ENCODE measurements at places on chromosomes 2 and 18.

GRCh38 chr2:234863043-234863934 is 88.5 kb upstream of the SH3BP4 start:
- DNase-seq = peak; percentile 55

DNA sequence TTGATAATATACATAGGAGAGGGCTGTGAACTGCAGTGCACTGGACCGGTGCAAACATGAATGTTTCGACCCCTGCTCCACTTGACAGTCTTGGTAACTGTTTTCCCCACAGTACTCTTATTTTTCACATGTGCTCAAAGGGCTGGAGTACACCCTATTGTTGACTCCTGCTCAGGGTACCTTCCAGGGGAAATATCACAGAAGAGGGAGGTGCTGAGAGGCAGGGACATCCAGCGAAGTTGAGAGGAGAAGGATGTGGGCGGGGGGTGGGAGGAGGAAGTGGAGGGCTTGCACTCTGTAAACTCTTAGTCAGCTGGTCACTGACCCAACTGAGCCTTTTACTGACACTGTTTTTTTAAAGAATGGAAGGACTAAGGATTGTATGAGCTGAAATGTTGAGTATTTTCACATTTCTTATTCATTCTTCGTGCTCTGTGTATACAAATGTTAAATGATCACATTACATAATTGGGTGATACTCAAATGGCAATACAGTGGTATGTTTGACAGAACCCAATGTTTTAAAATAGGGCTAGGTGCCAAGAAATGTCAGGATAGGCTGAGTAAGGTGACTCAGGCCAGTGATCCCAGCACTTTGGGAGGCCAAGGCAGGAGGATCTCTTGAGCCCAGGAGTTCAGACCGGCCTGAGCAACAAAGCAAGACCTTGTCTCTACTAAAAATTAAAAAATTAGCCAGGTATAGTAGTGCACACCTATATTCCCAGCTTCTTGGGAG is 10.0 kb downstream of the INPP4A start:
- peak; percentile 50 for DNase-seq

GRCh38 chr2:47054036-47054555 is 101.0 kb downstream of the STPG4 start:
- no peak for DNase-seq

- peak; percentile 71 for DNase-seq
These were observed 5.4 kb downstream of the IL1R1 start for GRCh38 chr2:102147935-102148334.

DNA sequence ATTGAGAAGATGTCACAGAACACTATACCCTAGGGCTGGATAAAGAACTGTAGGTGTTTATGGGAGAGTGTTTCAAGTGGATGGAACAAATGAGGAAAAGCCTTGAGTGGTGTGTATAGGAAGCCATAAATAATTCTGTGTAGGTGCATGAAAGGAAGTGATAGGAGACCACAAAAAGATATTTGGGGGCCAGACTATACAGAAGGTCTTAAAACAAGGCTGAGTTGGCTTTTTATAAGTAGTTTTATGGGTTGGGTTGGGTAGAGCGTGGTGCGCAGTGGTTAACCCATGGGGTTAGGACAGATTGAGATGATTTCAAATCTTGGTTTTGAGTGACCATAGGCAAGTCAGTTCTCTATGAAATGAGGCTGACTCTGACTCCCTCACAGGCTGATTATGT is 110.5 kb downstream of the PKP4 start:
- DNase-seq = no peak

GRCh38 chr2:152380261-152381055 is 45.5 kb downstream of the FMNL2 start:
- no peak for DNase-seq

DNA sequence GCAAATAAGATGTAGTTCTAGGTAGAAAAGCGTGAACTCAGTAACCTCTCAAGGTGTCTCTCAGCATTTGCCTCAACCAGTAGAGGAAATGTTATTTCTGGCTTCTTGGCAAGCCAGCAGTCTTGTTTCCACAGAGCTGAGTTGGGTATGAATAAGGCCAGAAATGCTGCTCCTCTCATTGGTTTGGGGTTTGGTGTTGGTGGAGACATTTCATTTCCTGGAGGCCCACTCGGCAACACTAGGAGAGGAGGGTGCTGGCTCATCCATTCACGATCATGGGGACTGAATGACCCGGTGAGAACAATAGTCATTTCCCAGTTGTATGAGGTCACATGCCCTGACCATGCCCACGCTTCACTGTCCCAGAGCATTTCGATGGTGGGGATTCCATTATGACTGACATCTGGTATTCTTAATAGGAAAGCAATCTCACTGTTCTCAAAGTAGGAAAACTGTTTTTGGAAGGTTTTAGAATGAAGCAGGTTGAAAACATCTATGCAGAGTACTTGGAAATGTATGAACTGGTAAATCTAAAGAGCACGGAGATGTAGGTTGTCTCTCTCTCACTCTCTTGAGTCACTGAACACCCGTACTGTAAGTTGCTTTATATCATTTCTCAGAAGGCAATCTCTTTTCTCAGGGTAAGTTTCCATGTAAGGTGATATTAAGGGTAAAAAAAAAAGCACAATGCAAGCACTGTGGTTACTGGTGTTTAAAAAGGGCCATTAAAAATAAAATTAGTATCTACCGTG is 37.1 kb upstream of the CTLA4 start:
- no peak for DNase-seq

- DNase-seq = no peak
These were observed 354.8 kb downstream of the CELF4 start for GRCh38 chr18:37210781-37211180.

DNA sequence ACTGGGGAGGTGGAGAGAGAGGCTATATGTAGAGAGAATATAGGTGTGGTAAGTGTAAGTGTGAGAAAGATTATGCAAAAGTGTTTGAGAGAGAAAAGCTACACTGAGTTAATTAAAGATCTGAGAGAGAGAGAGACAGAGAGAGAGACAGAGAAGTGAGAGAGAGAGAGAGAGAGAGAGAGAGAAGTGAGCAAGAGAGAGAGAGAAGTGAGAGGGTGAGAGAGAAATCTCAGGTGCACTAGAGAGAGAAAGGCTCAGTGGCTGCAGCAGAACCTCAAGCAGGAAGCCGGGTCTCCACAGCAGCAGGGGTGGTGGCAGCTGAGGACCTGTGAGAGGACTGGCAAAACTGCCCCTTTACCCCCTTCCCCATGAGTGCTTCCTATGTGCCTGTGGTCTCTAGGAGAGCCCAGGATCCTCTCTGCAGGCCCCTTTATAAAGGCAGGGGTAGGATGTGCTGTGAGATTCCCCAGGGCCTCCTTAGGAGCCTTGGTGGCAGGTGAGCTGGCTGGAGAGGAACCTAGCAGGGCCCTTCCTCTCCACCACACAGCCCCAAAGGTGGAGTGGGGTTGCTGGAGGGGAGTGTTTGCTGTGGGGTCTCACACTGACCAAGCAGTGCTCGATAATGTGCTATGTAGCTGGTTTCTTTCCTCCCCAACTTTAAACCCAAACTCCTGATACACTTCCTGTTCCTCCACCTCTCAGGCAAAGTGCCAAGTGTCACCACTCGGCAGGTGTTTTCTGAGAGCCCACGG is 52.6 kb downstream of the SLC4A5 start:
- DNase-seq = no peak

GRCh38 chr2:158153270-158154015 is 51.8 kb downstream of the UPP2 start:
- no peak for DNase-seq

- DNase-seq = peak; percentile 31
These were observed 1341.8 kb upstream of the NXPH2 start for GRCh38 chr2:140122001-140122400.

GRCh38 chr2:61478086-61478485 is 7.2 kb upstream of the USP34 start:
- no peak for DNase-seq

- no peak for DNase-seq
These were observed 30.3 kb upstream of the SEC11C start for GRCh38 chr18:59109375-59109774.

DNA sequence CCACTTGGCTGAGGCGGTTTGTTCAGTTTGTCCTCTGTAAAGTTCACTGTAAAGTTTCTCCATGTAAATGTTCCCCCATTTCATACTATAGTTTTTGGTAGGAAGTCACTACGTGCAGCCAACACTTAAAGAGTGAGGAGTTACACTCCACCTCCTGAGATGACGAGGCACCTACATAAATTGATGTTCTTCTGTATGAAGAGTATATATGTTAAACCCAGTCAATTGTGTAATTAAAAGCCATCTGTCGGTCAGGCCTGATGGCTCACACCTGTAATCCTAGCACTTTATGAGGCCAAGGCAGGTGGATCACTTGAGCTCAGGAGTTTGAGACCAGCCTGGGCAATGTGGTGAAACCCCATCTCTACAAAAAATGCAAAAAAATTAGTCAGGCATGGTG is 7.6 kb downstream of the PIGN start:
- DNase-seq = no peak

DNA sequence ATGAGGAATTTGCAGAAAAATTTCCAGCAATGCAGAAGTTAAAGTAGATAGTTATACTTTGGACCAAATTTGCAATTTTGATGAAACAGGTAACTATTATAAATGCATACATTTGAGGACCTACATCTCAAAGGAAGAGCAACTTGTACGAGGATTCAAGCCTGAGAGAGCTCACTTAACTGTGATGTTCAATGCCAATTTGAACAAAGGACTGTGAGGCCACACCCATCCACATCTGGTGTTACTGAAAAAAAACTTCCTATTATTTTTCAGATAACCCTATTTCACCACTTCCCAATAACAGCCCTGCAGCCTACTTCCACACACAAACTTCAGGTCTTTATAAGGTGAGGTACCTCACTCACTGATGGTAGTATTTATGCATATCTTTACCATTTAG is 203.5 kb upstream of the NABP1 start:
- DNase-seq = no peak

DNA sequence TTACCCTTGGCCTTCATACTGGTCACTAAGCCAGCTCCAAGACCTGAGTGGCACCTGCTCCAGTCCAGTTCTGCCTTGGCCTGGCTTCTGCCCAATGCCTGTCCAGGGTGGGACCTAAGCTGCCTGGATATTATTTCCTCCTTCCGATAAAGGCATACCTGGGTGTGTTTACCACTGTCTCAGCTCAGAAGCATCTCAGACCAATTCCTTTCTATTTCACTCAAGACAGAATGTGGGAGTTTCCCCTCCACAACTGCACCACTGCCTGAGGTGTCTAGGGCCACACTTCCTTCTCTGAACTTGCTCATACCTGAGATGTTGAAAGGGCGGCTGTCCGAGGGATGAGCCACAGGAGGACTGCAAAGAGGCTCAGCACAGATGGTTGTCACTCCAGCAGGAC is 18.4 kb upstream of the CAB39 start:
- DNase-seq = no peak

- DNase-seq = no peak
These were observed 500.3 kb downstream of the LRP1B start for GRCh38 chr2:141630407-141630930.

GRCh38 chr2:176132205-176133171 is 3.0 kb downstream of the HOXD8 start:
- no peak for DNase-seq

- DNase-seq = no peak
These were observed 3.9 kb downstream of the TMEM185B start for GRCh38 chr2:120219291-120219690.

DNA sequence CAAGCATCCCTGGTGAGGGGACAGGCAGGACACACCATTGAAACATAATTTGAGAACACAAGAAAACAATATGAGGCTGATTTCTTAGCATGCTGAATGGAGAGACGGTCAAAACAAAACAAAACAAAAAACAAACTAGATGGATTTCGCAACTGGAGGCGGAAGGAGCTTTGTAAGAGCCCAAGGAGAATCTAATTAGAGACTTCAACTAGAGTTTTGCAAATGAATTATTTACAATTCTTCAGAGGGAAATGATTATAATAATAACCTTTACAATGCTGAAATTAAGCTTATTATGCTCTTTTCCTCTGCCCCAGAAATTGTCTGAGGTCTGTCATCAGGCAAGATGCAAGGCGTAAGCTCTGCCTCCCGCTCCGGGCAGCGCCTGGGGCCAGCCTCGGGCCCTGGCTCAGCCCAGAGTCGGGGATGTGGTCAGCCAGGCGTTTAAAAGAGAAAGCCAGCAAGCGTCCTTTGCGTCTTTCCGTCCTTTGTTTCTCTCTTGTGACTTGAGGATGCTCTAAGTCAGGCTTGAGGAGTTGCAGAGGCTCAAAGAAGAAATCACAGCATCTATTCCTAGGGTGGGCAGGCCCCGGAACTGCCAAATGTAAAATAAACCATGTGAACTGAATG is 139.6 kb downstream of the TWIST2 start:
- DNase-seq = no peak

- DNase-seq = no peak
These were observed 39.8 kb downstream of the TSHZ1 start for GRCh38 chr18:75250471-75250821.

DNA sequence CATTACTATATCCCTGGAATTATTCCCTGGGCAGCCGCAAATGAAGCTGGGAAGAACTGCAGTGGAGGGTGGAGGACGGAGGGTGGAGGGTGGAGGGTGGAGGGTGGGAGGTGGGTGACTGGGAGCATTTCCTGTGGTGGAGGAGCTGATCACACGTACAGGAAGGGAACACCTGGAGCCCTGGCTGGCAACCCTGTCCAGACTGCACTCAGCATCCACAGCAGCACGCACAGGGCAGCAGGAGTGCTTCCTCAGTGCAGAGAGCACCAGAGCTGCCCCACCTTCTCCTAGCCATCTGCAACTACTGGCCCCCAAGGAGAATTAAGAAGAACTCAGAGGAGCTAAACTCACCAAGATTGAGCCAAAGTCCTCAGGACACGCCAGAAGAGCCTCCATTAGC is 249.9 kb downstream of the EIPR1 start:
- DNase-seq = no peak

GRCh38 chr18:10851824-10852319 is 297.5 kb downstream of the PIEZO2 start:
- DNase-seq = peak; percentile 64

DNA sequence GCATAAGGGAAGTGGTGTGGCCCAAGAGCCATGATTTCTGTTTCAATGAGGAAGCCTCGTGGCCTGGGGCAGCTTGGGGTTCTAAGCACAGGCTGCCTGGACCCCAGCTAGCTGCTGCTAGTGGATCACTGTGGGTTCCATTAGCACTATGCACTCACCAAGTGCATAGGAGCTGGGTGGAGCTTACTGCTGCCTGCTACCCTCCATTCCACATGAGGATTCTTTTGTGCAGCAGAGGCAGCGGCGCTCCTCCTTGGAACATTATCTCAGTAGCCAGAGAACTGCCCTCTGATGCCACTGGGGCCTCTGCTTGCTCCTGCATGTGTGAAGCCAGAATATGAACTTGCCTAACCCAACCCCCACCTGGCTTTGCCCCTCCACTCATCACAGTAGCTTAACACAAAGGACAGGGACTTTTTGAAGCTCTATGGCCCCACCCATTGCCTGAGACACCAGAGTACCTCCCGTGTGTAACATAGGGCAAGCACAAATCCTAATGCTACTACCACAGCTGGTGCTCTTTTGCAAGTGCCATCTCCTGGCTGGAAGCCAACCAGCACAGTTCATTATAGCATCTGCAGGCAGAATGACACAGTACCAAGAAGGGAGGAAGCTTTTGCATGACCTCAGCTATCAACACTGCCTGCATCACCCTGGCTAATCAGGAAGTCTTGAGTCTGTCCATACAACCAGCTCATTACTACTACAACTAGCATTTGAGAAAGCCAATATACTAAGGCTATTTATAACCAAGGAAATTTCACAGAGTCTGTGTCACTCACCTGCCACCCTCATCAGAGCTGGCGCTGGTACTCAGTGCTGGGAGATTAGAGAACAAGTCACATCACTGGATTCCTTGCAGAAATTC is 297.0 kb upstream of the GULP1 start:
- no peak for DNase-seq

GRCh38 chr18:25279556-25279955 is 72.4 kb downstream of the ZNF521 start:
- peak; percentile 33 for DNase-seq
